Body of pancreas (tissue), 4 donors: ENCODE measurements at places on chromosomes 3 and 15.

DNA sequence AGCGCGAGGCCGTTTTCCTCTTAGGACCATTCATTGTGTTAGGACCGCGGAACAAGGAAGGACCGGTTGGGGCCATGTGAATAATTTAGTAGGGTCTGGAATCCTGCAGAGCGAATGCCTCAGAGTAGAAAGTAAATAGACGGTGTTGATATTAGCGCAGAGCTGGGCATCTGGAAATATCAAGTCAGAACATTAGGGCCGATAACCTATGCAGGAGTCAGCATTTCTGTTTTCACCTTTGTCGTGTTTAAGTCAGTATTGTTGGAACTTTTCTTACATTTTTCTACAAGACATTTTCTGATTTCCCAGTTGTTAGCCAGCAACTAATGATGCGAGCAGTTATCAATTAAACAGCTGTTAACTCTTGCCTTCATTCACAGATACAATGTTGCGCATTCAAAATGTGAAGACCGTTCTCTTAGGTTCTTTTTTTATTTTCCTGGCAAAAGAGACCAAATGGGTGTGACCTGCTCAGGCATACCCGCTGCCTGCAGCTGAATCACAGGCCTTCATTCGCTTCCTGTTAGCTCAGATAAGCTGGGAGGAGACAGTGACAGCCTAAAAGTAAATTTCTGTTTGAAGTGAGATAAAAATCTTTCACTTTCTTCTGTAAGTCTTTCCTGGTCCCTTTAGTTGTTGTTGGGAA is 966 bp upstream of the PKM start:
- DNase-seq, result no peak

DNA sequence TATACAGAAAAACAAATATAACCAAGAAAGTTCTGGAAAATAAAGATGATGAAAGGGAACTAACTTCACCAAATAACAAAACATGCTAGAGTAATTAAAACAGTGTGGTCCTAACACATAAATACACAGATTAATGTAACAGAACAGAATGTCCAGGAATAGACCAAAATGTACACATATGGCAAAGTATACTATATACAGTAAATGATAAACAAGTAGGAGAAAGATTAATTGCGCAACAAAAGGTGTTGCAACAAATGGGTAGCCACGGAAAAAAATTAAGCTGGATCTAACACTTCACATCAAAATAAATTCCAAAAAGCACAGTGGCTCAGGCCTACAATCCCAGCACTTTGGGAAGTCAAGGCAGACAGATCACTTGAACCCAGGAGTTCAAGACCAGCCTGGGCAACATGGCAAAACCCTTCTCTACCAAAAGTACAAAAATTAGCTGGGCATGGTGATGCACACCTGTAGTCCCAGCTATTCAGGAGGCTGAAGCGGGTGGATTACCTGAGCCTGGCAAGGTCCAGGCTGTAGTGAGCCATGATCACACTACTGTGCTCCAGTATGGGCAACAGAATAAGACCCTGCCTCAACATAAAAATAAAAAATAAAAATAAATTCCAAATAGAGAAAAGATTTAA is 19.8 kb downstream of the SCAP start:
- no peak for DNase-seq

DNA sequence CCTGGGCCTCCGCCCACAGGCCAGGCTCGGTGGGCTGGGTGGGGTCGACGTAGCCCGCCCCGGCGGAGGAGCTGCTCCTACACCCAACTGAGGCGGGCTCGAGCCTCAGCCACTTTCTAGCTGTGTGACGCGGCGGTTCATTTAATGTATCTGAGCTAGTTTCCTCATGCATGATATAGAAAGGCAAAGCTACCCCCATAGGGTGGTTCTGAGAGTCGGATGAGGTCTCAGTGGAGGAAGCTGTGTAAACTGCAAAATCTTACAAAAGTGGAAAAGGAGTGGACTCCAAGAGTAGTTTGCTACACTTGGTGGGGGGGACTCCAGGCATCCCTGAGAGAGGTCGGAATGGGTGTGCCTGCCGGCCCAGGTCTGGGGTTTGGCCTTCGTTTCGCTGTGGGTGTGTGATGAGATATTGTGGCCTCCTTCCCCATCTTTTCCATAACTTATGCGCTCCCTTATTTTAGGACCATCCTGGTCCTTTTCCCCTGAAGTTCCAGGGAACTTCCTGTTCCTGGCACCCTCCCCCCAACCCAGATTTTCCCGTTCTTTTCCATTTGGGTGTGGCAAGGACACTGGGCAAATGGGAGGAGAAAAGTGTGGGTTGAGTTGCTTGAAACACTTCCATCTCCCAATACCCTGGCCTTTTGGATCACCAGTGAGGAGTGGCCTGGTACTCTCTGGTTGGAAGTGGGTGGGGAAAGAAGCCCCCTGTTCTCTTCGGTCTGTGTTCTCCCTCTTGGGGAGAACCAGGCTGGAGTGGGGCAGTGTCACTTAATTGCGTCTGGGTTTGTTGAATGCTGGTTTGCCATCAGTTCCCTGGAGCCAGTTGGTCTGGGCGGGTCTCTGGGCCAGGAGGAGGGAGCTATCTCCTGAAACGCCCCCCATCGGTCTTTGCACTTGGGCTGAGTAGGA is 1.1 kb downstream of the PDIA5 start:
- no peak for DNase-seq

- DNase-seq, result peak; percentile 64
Observed at GRCh38 chr3:72123908-72124441, 339.0 kb upstream of the PROK2 start.

- DNase-seq, result no peak
Observed at GRCh38 chr15:77565378-77565915, 67.3 kb downstream of the LINGO1 start.

DNA sequence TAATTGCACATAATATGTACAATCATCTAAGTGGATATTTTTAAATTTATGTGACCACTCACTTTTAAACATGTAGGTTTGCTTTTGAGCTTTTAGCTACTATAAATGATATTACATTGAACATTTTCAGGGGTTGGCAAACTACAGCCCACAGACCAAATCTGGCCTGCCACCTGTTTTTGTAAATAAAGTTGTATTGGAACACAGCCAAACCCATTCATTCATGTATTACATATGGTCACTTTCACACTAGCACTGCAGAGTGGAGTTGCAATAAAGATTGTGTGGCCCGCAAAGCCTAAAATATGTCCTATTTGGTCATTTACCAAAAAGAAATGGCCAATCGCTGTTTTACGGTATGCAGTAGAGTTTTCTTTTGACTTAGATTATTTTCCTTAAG is 21.2 kb downstream of the CMTM7 start:
- DNase-seq, result no peak

DNA sequence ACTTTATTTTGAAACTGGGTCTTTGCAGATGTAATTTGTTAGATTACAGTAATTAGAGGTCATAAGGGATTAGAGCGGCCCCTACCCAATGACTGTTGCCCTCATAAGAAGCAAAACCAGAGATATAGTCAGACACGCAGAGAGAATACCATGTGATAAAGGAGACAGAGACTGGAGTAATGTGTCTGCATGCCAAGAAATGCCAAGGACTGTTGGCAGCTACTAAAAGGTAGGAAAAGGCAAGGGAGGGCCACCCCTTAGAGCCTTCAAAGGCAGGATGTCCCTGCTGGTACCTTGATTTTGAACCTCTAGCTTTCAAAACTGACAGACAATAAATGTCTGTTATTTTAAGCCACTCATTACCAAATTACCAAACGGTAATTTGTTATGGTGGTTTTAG is 548.2 kb downstream of the FHIT start:
- DNase-seq, result no peak

GRCh38 chr15:85742186-85742821 is 52.4 kb downstream of the KLHL25 start:
- no peak for DNase-seq

DNA sequence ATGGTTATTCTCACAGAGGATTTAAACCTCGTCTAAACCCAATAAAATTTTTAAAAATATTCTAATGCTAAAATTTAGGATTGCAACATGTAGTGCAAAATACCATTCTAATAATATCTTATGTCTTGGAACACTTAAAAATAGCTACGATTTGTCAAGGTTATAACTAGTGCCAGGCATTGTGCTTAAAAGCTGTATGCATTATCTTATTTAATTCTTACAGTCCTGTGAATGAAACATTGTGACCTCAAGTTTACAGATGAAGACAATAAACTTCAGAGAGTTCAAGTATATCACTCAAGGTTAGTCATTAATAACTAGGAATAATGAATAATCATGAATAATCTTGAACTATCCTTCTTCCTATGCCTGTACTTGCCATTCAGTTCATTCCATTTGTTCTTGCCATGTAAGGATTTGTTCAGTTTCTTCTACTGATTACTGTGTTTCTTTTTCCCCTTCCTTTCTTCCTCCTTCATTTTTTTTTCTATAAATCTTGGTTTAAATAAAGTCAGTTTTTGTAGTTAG is 897.6 kb upstream of the NR2F2 start:
- DNase-seq, result no peak

DNA sequence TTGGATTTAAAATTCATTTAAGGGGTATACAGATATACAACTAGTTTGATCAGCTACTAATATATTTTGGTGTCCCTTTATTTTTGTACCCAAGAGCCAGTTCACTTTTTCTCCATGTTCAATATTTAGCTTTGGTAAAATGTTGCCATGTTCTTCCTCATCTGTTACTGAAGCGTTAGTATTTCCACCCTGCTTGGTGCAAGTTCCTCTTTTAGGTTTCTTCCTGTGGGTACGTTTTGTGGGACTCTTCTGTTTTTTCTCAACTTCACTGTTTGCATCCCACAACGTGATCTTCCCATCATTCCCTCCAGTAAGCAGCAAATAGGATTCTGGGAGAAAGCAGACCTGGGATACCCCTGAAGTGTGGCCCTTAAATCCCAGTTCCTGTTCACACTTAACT is 14.1 kb downstream of the WDR53 start:
- peak; percentile 4 for DNase-seq

GRCh38 chr3:37970802-37971201 is 19.8 kb upstream of the VILL start:
- DNase-seq, result no peak

DNA sequence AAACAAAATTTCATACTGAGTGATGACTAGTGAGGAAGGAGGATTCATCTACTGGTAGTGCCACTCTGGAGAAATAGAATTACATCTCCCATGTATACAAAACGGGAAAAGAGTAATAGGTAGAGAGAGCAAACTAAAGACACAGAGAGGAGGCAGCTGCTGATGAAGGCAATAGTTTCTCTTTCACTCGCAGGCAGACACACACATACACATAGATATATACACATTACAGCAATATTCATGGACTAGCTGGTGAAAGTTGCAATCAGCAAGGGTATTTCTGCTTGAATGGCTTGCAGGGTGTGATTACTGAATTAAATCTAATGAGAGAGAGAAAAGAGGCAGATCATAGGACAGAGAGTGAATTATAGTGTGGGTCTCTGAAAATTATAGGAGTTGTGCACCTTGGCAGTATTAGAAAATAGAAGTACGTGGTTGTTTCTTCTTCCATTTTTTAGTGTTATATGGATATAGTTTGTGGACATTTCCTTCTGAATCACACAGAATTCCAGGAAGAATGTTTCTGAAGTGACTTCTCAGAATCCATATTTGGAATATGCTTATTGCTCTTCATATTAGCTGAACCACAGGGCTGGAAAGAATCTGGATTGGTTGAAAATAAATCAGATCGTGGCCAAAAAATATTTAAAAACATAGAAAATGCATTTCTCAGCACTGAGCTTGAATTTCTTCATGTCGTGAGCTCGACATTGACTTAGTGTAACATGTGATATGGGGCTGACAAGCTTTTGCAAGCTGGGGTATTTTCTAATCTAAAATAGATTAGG is 991.2 kb downstream of the TUSC7 start:
- no peak for DNase-seq

GRCh38 chr15:56086566-56086965 is 93.2 kb upstream of the NEDD4 start:
- no peak for DNase-seq

GRCh38 chr3:149179220-149179619 is 42.4 kb downstream of the CP start:
- no peak for DNase-seq

- DNase-seq, result no peak
Observed at GRCh38 chr15:62164396-62165103, 535 bp downstream of the C2CD4B start.

- peak; percentile 71 for DNase-seq
Observed at GRCh38 chr3:149395107-149396089, 17.9 kb upstream of the TM4SF1 start.

- no peak for DNase-seq
Observed at GRCh38 chr3:62172199-62172598, 201.2 kb downstream of the FEZF2 start.

DNA sequence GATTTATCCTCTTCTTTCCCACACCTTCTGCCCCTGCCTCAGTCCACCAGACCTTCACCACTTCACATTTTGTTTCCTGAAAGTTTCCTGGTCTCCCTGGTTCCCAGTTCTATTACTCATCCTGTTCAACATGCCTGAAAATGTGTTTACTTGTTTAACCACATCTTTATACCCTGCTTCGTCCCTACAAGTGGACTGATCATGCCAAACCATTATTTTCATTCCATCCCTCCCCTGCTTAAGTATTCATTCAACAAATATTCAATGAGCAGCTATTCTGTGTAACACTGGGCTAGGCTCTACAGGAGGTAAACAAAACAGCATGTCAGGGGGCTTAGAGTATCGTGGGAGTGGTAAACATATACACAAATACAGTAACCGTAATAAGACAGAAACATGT is 5.5 kb downstream of the MYO5A start:
- DNase-seq, result no peak

- no peak for DNase-seq
Observed at GRCh38 chr3:158420654-158421396, 150.2 kb upstream of the MLF1 start.

DNA sequence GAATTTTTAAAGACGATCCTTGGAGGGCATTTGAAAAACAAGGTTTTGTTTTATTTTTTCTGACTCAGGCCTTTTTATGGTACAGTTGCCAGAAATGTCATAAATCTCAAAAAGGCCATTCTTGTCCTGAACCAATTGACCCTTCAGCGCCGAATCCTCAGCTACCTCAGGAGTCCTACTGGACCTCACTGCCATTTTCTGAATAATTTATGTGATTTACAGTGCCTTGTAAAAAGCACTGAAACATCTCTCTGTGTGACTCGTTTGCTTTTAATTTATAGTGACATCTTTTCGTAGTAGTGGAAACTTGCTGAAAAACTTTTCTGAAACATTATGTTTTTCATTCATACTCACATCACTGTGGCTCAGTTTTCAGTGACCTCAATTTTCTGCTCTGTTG is 72.2 kb upstream of the ARL6 start:
- DNase-seq, result no peak

DNA sequence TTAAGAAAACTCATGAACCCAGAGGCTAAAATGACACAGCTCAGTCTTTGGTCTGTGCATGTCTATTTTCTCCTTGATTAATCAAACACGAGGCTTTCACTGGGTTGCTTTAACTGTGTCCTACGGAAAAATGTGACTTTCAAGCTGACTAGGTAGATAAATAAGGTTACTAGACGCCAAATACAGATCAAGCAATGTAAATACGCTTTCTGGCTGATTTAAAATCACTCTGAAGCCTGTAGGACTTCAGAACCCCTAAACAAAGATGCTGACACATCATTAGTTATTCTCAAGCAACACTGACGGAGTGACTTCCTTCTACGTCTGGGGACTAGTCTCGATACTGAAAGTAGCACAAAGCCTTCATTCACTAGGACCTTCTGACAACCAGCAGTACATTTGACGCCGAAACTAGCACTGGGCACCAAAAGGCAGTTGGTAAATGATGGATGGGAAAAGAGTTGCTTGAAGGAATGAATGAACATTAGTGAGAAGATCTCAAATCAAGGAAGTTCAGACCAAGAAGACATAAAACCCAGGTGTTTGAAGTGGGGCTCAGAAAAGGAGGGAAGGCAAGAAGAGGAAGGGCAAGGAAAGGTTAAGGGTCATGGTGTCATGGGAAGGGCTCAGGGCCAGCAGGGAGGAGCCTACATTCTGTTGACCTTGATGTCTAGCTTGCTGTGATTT is 67.1 kb upstream of the CDV3 start:
- peak; percentile 36 for DNase-seq
